Fibroblast of mammary gland (primary cell): ENCODE measurements at places on chromosomes 7 and 10.

DNA sequence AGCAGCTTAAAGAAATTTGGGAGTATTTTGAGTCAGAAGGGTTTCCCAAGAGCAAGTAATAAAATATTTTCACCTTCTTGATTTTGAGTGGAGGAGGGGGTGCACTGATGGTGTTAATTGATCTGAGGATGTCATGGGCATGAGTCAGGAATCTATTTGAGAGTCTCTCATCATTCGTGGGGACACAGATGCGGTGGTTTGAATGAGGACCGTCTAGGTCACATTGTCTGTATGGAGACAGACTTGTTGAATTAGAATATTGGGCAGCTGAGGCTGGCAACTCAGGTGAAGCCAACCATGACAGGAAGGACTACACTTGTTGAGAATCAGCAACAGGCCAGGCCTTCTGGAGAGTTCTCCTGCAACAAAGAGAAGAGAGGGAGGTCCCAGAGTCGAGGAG lies 127.0 kb downstream of the INSYN2A start:
- DNase-seq, result no peak

GRCh38 chr10:30002426-30003266 lies 56.7 kb downstream of the JCAD start:
- peak; percentile 80 for DNase-seq

DNA sequence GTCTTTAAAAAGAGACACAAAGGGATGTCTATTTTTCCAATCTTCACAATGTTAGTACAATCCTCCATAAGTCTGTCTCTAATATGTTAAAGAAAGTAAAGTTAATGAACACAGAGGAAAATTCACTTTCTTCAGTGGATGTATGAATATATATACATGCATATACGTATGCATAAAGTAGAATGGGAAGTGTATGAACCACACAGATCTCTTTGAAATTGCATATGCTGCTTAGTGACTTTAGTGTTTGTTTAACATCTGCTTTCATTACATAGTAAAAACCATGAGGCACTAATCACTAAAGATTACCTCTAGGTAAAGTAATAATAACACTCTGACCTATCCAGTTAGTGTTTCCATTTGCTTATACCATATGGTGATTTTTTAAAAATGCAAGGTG lies 451.2 kb downstream of the SEMA3D start:
- no peak for DNase-seq

DNA sequence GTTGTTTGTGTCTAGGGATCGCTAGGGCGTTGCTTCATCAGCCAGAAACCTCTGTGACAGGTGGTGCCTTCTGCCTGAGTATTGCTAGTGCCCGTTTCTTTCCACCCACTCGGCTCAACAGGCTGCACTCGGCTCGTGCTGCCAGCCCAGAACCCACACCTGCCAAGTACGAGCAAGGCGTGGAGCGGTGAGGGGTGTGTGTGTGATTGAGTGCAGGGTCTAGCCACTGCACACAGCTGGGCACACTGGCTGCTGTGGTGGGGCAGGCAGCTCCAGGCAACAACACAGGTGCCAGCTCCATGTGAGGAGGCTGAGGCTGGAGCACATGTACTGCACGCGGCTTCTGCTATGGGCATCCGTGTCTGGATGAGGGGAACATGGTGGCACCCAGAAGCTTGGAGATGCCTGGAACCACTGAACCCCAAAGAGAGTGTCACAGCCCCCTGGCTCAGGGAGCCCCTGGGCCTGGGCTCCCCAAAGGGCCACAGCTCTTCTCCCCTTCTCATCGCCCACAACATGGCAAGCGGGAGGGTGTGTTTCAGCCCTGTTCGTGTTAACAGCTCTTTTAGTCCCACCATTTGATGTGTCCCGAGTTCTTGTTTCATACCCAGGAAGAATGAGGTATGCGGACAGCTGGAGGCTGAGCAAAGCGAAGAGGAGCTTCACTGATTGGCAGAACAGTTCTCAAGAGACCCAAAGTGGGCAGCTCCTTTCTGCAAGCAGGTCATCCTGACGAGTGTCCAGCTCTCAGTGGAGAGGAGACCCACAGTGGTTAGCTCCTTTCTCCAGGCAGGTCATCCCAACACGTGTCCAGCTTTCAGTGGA lies 78.1 kb downstream of the HDAC9 start:
- no peak for DNase-seq

DNA sequence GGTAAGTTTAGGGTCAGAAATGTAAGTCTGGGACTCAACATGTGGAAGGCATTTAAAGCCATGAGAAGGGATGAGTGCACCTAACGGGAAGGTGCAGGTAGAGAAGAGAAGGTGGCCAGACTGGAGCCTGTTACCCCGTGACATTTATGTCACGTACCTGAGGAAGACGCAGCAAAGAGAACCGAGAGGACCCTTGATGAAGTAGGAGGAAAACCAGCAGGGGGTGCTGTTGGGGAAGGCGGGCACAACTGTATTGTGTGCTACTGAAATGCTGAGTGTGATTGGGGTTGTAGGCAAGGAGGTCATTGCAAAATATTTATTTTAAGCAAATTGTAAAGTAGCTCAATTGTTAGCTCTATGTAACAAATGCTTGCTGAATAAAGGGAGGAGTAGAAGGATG lies 338.2 kb upstream of the PRKCQ start:
- DNase-seq, result peak; percentile 28

- DNase-seq, result no peak
Observed at GRCh38 chr10:95837783-95838182, 70.0 kb upstream of the CC2D2B start.

DNA sequence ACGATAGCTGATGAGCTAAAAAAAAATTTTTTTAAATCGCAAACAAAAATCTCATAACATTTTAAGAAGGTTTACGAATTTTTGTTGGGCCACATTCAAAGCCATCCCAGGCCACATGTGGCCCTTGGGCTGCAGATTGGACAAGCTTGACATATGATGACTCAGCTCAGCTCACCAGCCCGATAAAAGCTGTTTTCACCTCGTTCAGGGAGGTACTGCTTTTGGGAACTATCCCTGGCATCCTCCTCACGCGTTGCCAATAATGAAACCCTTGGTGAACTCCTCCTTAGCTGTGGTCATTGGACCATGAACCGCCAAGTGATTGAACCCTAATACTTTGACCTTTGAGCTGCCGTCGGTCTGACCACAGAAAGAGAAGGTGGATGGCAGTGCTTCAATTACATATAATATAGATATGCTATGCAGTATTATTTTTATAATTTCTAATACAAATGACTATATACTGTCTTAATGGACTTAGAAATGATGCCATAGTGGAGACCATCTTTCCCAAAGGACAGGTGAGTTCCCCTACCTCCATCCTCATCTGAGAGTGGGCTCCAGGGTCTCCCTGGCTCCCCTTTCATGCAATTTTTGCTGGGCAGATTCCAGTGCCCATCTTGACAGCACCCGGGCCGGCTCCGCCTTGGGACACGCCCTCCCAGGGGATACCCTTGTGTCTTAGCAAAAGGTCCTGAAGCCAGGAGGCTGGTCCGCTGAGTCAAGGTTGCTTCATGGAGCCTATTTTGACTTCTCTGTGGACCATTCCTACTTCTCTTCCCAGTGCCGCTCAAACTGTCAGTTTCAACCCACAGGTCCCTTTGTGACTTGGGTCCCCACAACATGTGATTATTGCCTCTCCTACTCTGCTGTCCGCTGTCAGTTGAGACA lies 707.2 kb downstream of the PARD3 start:
- DNase-seq, result no peak

DNA sequence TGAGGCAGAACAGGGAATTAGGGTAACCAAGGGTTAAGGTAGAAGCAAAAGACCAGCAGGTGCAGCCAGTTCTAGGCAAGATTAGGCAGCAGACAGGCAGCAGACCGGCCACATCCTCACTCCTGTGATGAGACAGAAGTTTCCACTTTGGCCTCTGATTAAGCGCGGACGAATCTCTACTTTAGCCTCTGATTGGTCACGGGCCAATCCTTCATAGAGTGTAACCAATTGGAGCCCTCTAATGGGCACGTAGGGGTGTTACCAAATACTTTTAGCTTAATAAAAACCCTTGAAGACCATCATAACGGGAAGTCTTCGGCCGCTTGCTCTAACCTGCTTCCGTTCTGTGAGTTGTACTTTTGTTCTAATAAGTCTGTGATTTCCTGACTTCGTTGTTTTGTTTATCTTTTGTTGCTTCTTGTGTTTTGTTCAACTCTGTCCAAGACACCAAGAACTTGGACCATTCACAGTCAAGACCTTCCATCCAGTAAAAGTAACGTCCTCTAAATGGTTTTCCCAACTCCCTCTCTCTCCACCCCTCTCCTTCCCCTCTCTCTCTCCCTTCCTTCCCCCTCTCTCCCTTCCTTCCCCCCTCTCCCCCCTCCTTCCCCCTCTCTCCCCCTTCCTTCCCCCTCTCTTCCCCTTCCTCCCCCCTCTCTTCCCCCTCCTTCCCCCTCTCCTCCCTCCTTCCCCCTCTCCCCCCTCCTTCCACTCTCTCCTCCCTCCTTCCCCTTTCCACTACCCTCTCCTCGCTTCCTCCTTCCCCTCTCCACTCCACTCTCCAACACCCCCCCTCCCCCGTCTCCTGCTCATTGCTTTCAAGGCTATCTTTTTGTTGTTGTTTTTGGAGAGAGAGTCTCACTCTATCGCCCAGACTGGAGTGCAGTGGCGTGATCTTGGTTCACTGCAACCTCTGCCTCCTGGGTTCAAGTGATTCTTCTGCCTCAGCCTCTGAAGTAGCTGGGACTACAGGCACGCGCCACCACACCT lies 13.2 kb upstream of the MALSU1 start:
- DNase-seq, result no peak

DNA sequence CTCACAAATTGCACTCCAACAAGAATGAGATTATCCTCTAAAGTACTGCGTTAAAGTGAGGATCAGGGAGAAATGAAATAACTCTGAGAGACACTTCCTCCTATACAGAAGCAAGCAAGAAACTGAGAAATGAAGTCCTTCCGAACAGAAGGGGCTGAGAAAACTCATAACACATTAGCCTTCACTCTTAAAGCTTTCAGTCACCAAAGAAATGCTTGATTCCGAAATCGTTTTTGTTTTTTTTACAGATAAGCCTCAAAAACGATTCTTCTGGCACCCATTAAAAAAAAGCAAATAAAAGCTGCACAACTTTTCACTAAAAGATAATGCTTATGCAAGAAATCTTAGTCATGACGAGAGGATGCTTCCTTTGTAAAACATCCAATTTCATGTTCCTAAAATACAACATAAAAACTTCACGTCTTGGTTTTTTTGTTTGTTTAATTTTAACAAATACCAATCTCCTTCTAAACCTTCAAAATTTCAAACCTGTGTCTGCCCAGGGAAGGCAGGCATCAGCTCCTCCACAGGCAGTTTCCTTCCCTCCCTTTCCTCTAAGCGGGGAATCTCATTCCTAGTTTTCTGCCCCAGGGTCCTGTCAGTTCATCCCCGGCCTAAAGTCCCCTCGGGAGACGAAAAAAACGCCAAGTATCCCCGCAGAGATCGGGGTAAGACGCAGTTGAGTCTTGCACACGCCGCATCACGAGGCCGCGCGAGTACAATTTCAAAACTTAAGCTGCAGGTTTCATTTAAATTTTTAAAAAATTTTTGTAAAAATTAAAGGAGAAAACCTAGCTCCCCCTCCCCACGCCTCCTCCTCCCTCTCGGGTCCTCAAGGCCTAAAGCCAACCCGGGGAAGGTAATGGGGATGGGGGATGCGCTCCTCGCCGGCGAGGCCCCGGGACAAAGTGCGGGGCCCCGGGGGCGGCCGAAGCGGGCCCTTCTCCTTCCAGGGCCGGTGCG lies 1.1 kb downstream of the BAZ1B start:
- peak; percentile 27 for DNase-seq

- DNase-seq, result no peak
Observed at GRCh38 chr7:39946693-39947092, 3.4 kb upstream of the CDK13 start.

DNA sequence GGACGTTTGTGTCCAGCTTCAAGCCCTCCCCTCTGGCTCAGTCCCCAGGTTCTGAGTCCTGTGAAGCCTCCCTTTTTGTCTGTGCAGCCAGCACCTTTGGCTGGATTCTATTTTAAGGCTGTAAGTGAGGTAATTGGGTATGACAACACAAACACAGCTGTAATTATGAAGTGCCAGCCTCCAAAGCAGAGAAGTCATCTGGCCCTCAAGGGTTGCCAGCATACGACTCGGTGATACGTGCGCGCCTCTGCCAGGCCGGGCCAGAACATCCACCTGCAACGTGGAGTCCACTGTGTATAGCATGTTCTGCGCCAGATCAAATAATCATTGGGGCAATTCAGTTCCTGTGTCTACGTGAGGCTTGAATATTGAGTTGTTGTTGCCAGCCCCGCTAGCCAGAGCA lies 6.7 kb upstream of the FAM180A start:
- DNase-seq, result no peak

GRCh38 chr10:116744885-116745284 lies 2.5 kb upstream of the HSPA12A start:
- no peak for DNase-seq

- DNase-seq, result peak; percentile 89
Observed at GRCh38 chr7:82810558-82811259, 352.0 kb downstream of the PCLO start.
